ENCODE measurements at places on chromosomes 5 and 9. TPM values are rescaled to one million over a fixed set of nuclear protein-coding genes. Genes with fewer than 3 reads are reported as not detected.

DNA sequence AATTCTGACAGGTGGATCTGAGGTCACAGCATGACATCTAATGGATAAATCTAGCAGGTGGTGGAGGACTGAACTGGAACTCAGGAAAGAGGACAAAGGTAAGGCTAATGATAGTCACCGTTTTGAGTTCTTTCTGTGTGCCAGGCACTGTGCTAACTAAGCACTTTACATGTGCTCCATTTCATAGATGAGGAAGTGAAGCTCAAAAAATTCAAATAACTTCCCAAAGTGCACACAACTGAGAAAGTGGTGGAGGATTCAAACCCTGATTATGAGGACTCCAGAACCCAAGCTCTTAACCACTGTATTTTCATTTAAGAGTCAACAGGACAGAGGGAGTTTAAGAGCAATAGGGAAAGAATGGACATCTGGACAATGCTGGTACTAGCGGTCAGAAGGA is 7.1 kb upstream of the DELE1 start:
- DNase-seq, result no peak

- no peak for DNase-seq
Observed at GRCh38 chr5:126863402-126863801, 86.5 kb downstream of the LMNB1 start.

The LRRC19 gene
- total RNA-seq, result not detected

DNA sequence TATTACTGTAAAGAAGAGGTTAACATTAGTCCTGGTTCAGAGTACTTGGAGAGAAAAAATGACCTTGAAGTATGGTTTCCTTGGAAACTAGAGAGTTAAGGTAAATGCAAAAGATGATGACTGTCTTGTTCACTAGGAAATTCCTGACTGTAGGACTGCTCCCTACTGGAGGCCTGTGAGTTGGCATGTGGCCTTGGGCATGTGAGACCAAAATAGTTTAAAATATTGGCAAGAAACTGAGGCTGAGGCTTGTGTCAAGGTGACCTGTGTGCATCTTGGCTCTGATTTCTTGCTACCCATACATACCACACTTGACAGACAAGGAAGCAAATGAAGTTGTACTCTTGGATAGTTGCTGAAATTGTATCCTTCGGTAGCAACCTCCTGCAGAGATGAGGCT is 96.5 kb downstream of the TARS1 start:
- DNase-seq, result no peak

The LMX1B gene
- total RNA-seq, result 0.32 TPM

GRCh38 chr5:997001-997474 is 11.6 kb upstream of the NKD2 start:
- peak; percentile 58 for DNase-seq

The LPAR1 gene
- total RNA-seq, result 97.7 TPM

The STPG3 gene
- not detected for total RNA-seq

The PCDHB12 gene
- 6.7 TPM for total RNA-seq

The GPR150 gene
- total RNA-seq, result 0.23 TPM

The PCA3 gene
- 0.81 TPM for total RNA-seq

The SLIT3 gene
- 85.0 TPM for total RNA-seq

- DNase-seq, result no peak
Observed at GRCh38 chr9:111978616-111979015, 82.0 kb downstream of the UGCG start.

The FLT4 gene
- 22.1 TPM for total RNA-seq

The XPA gene
- 15.3 TPM for total RNA-seq

- peak; percentile 42 for DNase-seq
Observed at GRCh38 chr9:131578731-131579504, 33.6 kb downstream of the PRRT1B start.

- no peak for DNase-seq
Observed at GRCh38 chr9:71936066-71936465, 24.6 kb downstream of the C9orf85 start.

The PCDHB6 gene
- 1.9 TPM for total RNA-seq

GRCh38 chr5:35198075-35198474 is 32.2 kb downstream of the PRLR start:
- no peak for DNase-seq

GRCh38 chr9:84781931-84782866 is 112.7 kb downstream of the NTRK2 start:
- DNase-seq, result no peak

The SLC4A9 gene
- total RNA-seq, result not detected

GRCh38 chr9:113129884-113130283 is 20.9 kb upstream of the SLC31A2 start:
- DNase-seq, result no peak

- DNase-seq, result peak; percentile 87
Observed at GRCh38 chr5:16178745-16179372, 732 bp downstream of the MARCHF11 start.

DNA sequence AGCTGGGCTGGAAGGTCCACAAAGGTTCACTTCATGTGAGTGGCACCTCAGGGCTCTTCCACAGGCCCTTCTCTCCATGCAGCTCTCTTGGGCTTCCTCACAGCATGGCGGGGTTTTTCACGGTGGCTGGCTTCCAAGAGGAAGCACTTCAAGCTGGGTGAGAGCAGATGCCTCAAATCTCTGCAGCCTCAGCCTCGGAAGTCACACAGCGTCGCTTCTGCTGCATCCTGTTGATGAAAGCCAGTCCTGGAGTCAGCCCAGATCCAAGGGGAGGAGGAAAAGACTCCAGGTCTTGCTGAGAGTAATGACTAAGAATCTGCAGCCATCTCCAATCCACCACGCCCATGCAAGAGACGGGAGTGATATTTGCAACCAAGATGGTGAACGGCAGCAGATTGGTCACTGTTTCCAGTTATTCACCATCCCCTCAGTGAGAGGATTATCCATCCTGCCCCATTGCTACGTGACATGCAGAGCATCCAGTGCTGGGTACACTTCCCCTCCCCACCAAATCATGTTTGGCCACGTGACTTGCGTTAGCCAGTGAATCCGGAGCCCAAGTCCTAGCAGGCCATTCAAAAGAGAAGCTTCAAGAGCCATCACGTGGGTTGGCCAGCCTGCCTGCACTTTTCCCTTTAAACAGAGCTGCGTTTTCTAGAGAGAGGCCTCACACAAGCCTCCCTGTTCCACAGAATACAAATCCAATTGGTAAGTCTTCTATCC is 173.9 kb downstream of the C9orf50 start:
- no peak for DNase-seq

The ARHGEF37 gene
- 9.7 TPM for total RNA-seq

Measured in aorta (tissue), 5 donors.